CD8-positive, alpha-beta memory T cell (primary cell): ENCODE measurements at places on chromosomes 1 and 21. TPM values are rescaled to one million over a fixed set of nuclear protein-coding genes. Genes with fewer than 3 reads are reported as not detected.

GRCh38 chr1:185144233-185144632 is 12.5 kb downstream of the TRMT1L start:
- no peak overlapping the region for H3K27ac ChIP-seq
- H3K27me3 ChIP-seq = no peaks in the 10 kb centered on the region
- no peak for DNase-seq
- H3K36me3 ChIP-seq = peaks cover 7% of the 10 kb centered on the region
- no peak overlapping the region for H3K4me3 ChIP-seq
- no peaks in the 10 kb centered on the region for H3K4me1 ChIP-seq

DNA sequence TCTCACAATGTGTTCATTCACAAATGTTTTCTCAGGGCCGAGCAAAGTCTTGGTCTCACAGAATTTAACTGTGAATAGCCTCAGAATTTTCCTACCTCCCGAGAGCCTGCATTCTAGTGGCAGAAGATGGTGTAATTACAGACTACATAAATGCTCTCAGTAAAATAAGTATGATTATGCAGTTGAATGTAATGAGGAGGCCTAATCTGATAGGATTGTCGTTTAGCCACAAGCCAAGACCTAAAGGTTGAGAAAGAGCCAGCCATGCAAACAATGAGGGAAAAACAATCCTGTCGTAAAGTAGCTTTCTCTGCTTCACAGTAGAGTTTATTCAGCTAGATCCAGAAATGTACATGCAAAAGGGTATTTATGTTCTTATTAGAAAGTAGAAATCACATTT is 607.8 kb upstream of the B3GALT2 start:
- DNase-seq = no peak
- no peaks in the 10 kb centered on the region for H3K4me1 ChIP-seq
- H3K4me3 ChIP-seq = no peak overlapping the region
- no peaks in the 10 kb centered on the region for H3K27me3 ChIP-seq
- H3K27ac ChIP-seq = no peak overlapping the region
- no peaks in the 10 kb centered on the region for H3K36me3 ChIP-seq

- no peak for DNase-seq
- no peaks in the 10 kb centered on the region for H3K36me3 ChIP-seq
- no peaks in the 10 kb centered on the region for H3K27me3 ChIP-seq
Measured at GRCh38 chr1:200429221-200429751, 19.4 kb upstream of the ZNF281 start.

DNA sequence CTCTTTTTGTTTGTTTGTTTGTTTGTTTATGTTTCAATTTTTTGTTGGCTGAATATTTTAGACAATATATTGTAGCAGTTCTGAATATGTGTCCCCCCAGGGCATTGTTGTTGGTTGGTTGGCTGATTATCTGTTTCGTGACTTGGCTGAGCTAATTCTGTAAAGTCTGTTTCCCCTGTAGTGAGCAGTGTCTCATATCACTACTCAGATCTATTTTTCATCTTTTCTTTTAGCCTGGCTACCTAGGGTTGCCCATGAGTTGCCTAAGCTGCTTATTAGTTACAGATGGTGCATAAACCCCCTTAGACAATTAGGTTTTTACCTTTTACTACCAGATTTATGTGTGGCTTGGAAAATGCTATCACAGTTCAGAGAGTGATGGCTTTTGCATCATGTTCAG is 32.3 kb downstream of the CFAP57 start:
- H3K36me3 ChIP-seq = no peaks in the 10 kb centered on the region
- no peak overlapping the region for H3K27ac ChIP-seq
- no peak for DNase-seq
- no peak overlapping the region for H3K4me3 ChIP-seq

DNA sequence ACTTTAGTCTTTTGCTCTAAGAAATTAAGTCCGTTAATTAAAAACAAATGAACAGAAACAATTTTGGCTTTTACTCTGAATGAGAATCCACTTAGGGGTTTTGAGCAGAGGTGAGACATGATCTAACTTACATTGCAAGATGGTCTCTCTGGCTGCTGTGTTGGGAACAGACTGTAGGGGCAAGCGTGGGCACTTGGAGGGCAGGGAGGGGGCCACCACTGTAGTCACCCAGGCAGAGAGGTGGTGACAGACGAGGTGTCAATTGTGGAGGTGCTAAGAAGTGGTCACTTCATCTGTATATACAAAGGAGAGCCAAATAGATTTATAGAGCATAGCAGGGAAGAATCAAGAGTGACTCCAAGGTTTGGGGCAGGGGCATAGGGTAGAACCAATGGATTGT is 71.1 kb upstream of the IRF2BP2 start:
- H3K27ac ChIP-seq = no peak overlapping the region
- no peaks in the 10 kb centered on the region for H3K36me3 ChIP-seq
- no peak for DNase-seq

DNA sequence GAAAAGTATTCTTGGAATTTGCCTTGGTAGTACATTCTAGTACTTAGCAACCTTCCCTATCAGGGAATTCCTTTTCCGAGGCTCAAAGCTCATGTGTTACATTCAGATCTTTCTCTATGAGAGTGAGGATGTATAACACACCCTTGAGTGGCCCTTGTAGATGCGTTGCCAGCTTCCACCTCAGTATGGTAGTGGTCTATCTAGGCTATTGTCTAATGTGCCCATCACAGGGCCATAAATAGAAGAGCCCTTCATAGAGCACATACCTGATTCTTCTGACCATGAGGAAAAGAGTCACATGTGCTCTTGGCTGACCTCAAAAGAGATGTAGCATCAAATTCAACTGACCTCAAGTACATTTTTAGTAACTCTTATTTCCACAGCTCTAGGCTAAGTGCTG is 14.0 kb upstream of the ZC3H11B start:
- H3K27ac ChIP-seq = no peak overlapping the region
- DNase-seq = no peak
- H3K4me1 ChIP-seq = no peaks in the 10 kb centered on the region
- H3K27me3 ChIP-seq = no peaks in the 10 kb centered on the region
- no peaks in the 10 kb centered on the region for H3K36me3 ChIP-seq

DNA sequence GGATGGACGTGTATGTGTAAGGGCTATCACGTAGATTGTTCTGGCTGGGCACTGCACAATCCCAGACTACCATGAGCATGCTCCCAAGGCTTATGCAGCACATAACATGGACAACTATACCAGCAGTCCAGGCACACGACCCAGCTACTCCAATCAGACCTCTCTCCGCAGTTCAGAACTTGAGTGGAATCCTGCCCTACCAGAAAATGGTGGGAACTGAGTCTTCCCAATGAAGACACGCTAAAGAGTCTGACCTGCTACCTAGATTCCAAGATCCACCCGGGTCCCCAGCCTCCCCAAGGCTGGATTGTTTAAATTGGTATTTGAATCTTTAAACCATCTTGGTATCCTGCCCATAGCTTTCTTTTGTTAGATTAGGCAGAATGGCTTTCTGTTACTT is 251.3 kb upstream of the KAZN start:
- no peak overlapping the region for H3K4me3 ChIP-seq
- H3K27ac ChIP-seq = no peak overlapping the region
- H3K27me3 ChIP-seq = no peaks in the 10 kb centered on the region
- no peak for DNase-seq
- H3K36me3 ChIP-seq = no peaks in the 10 kb centered on the region

DNA sequence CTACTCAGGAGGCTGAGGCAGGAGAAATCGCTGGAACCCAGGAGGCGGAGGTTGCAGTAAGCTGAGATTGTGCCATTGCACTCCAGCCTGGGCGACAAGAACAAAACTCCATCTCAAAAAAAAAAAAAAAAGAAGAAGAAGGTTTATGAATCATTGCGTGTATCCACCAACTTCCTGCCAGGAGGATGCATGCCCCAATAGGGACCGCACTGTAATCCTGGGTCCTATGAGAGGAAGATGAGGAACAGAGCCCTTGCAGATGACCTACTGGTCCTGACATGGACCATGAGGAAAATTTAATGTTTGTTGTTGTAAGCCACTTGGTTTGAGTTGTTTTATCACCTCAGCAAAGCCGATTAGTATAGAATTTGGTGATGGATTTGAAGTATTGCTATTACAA is 56.7 kb downstream of the PTGS2 start:
- no peak overlapping the region for H3K4me3 ChIP-seq
- no peaks in the 10 kb centered on the region for H3K27me3 ChIP-seq
- no peaks in the 10 kb centered on the region for H3K36me3 ChIP-seq
- no peak overlapping the region for H3K27ac ChIP-seq
- H3K4me1 ChIP-seq = peaks cover 5% of the 10 kb centered on the region

DNA sequence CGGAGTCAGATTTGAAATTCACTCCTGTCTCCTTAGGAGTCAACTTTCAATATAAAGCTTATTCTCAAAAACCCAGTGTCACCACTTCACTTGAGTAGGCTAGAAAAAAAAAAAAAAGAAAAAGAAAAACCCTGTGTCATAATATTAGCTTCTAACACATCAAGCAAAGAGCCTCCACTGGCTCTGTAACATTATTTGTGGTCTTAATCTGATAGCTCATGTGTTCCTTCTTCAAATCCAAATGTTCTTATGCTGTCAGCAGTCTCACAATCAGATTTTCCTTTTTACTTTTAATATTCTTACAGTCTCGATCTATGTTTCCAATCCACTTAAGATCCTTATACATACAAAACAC is 26.1 kb upstream of the PSMG1 start:
- H3K4me1 ChIP-seq = peaks cover 5% of the 10 kb centered on the region
- H3K36me3 ChIP-seq = peaks cover 22% of the 10 kb centered on the region
- peak overlapping the region; percentile 62 for H3K27ac ChIP-seq
- no peaks in the 10 kb centered on the region for H3K27me3 ChIP-seq

DNA sequence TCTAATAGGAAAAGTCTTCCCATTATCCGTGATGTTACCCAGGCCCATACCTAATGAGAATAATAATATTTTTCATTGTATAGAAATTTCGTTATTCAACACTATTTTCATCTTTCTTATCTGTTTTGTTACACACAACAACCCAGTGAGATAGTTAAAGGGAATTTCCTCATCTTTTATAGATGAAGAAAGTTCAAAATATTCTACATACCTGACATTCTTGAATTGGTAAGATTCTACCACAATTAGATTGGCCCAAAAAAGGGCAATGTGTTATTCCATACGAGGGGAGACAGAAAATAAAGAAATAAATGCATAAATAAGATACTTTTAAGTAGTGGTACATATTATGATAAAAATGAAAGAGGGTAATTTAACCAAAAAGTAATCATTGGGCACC is 405.5 kb upstream of the ADAMTS5 start:
- no peaks in the 10 kb centered on the region for H3K36me3 ChIP-seq
- H3K4me3 ChIP-seq = no peak overlapping the region
- no peaks in the 10 kb centered on the region for H3K4me1 ChIP-seq
- H3K27me3 ChIP-seq = no peaks in the 10 kb centered on the region

DNA sequence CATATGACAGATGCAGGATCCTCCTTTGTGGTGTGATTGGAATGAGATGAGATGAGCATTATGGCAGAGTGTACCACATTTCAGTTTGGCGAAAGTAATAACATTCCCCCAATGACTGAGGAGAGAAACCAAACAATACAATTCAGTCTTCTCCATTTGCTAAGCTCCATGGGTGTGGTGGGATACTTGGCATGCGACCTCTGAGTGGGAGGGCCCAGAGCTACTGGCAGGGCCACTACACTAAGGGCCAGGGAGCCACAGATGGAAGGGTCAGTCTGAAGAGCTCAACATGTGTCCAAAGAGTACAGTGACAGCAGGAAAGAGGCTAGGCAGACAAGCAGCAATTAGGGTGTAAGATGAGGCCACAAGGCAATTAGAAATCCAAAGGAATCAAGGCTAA is 23.8 kb upstream of the PAXBP1 start:
- H3K4me3 ChIP-seq = no peak overlapping the region
- no peak for DNase-seq
- no peaks in the 10 kb centered on the region for H3K27me3 ChIP-seq
- no peak overlapping the region for H3K27ac ChIP-seq

DNA sequence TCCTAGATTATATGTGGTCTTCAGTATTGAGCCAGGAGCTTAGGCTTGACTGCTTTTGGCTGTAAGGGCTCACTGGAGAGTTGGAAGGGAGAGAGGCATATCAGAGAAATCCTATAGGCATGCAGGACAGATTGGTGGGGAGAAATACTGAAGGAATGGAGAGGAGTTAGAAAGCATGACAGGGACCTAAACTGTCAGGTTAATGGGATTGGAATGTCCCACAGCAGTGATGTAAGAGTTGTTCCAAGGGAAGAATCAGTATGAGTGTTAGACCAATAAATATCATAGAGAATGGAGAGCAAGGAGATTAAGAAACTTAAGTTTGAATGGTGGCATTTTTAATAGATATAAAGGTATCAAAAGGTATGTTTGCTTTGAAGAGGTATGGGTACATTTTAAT is 39.7 kb downstream of the SLC35A3 start:
- H3K36me3 ChIP-seq = no peaks in the 10 kb centered on the region
- no peaks in the 10 kb centered on the region for H3K4me1 ChIP-seq
- no peak for DNase-seq
- H3K27ac ChIP-seq = no peak overlapping the region
- H3K27me3 ChIP-seq = no peaks in the 10 kb centered on the region

DNA sequence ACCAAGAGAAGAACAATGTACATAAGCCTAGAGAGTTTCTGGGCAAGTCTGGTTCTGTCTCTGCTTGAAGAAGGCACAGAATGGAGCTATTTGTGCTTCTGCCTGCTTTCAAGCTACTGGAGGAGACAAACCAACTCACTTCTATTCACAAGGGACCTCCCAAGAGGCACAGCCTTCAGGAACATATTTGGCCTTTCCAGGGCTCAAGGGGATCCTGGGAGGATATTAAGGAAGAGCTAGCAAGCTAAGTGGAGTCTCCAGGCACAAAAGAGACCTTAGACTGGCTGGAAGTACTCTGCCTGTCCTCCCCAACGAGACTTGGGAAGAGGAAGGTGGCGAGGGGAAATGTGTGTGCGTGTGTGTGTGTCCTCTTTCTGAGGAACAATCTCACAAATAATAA is at the start of gene OR6Y1:
TSS of gene OR6Y1 (minus strand) at position 54 of the 400 bp plus-strand sequence. CDS start 6,300 bp downstream, outside the sequence.
- H3K4me3 ChIP-seq = no peak within 1 kb of the TSS
- no peaks in the 10 kb centered on the region for H3K36me3 ChIP-seq
- no peak for DNase-seq
- H3K4me1 ChIP-seq = no peaks in the 10 kb centered on the region
- no peaks in the 10 kb centered on the region for H3K27me3 ChIP-seq

GRCh38 chr1:156904187-156904959 is 10.9 kb downstream of the PEAR1 start:
- no peaks in the 10 kb centered on the region for H3K4me1 ChIP-seq
- H3K36me3 ChIP-seq = no peaks in the 10 kb centered on the region
- no peak for DNase-seq
- H3K27ac ChIP-seq = no peak overlapping the region
- no peak overlapping the region for H3K4me3 ChIP-seq

DNA sequence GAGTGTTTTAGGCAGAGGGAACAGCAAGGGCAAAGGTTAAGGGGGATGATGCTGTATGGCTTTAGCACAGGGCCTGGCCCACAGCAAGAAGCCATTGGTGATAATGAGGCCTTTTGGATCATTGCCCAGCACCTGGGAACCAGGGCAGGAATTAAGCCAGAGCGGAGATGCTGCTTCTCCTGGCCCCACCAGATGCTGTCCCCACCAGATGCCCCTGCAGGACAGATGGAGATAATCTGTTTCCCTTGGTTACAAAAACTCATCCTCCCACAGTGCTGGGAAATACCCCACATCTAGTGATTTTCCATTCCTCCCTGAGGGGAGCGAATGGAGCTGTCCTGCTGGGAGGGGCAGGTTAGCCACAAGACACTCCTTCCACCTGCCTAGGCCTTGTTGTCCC is 18.8 kb downstream of the OPRD1 start:
- no peaks in the 10 kb centered on the region for H3K27me3 ChIP-seq
- no peaks in the 10 kb centered on the region for H3K36me3 ChIP-seq
- no peaks in the 10 kb centered on the region for H3K4me1 ChIP-seq
- DNase-seq = no peak
- H3K4me3 ChIP-seq = no peak overlapping the region
- H3K27ac ChIP-seq = no peak overlapping the region

Gene IARS2
- 80.8 TPM for total RNA-seq

Gene SLC30A2
- not detected for total RNA-seq

Gene SIK1
- total RNA-seq = 4.6 TPM

Gene OTUD3
- total RNA-seq = 7.9 TPM

Gene KCNH1
- total RNA-seq = not detected
